ENCODE measurements at places on chromosomes 6 and 20.

GRCh38 chr6:161242113-161242512, 31.7 kb downstream of the AGPAT4 start:
- DNase-seq, result no peak

DNA sequence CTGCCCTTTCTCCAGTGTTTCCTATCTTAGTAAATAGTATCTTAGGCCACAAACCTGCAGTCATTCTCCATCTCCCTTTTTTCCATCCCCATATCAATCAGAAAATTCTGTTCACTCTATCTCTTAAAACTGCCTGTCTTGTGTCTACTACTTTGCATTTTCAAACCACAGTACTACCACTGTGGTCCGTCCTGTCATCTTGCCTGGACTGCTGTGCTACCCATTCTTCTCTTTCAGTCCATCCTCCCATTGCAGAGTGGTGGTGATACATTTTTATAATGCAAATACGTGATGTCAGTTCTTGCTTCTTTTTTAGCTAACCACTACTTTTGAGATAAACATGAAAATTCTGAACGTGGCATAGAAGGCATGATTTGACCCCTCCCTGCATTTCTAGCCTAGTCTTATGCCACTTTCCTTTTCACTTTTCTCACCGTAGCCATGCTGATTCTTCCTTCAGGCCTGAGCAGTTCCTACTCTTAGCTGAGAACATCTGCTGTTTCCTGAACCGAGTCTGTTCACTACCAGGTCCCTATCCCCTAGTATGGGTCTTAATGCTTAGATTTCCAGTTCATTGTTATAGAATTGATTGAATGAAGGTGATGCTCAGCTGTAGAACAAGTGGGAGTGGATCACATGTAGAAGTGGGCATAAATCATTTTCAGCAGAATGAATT, 13.8 kb downstream of the TBPL1 start:
- DNase-seq, result no peak

- DNase-seq, result no peak
Observed at GRCh38 chr6:78589436-78589835, 277.9 kb upstream of the IRAK1BP1 start.

DNA sequence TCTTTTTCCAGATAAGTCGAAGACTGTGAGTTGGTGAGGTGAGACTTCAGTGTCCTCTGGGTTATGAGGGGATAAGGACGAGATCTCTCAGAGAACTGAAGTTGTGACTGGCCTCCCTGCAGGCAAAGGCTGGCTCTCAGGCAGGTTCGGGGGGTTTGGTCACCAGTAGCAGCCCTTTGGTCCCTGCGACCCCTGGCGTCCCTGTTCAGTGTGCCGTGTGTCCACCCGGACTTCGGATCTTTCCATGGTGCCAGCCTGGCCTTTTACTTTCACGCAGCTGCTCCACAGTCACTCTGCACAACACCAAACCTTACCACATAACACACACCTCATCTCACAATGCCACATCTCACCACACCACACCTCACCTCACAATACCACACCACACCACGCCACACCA, 131.9 kb downstream of the ERMARD start:
- DNase-seq, result no peak

GRCh38 chr6:19052219-19052618, 665.1 kb downstream of the RNF144B start:
- DNase-seq, result no peak

DNA sequence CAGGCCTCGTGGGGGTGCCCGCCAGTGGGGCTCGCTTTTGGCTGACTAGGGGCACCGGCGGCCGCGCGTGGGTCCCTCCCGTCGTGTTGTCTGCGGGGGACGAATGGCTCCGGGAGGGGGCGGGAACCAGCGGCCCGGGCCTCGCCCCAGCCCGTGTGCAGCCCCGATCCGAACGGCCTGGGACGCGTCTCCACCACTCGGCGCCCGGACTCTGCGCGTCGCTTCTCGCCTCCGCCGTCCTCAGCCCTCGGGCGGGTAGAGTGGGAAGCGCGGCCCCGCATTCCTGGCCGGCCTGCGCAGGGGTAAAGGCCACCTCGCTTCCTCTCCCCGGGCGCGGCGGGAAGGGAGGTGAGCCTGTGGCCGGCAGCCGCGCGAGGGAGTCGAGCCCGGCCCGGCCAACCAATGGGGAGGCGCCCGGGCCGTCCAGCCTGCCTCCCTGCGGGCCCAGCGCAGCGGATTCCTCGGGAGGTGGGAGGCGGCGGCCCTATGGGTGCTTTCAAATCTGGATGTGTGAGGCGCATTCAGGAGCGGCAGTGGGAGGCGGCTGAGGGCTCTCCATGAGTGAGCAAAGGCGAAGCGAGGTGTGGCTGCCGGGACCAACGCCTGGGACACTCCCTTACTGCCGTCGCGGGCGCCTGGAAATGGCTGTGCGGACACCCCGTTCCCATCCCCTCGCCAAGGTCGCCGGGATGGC, 1.1 kb upstream of the ZBTB46 start:
- DNase-seq, result no peak

DNA sequence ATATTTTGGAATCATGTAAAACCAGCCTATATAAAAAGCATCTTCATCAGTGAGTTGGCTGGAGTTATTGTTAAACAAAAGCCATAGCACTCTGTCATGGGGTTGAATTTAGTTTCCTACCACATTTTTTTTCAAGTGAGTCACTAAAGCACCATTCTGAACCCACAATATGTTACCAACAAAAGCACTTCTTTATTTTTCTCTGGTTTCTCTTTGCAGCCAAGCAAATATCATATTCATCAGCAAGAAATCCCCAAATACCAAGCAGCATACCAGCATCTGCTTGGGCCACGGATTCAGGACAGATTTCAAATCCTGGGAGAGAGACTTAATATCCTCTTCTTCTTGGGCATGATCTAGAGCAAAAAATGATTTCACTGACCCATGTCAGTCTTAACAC, 441.4 kb downstream of the BCKDHB start:
- DNase-seq, result no peak

GRCh38 chr20:63377256-63377941, 16.2 kb upstream of the CHRNA4 start:
- no peak for DNase-seq

GRCh38 chr20:58629215-58629580, 21.9 kb upstream of the STX16 start:
- DNase-seq, result no peak

DNA sequence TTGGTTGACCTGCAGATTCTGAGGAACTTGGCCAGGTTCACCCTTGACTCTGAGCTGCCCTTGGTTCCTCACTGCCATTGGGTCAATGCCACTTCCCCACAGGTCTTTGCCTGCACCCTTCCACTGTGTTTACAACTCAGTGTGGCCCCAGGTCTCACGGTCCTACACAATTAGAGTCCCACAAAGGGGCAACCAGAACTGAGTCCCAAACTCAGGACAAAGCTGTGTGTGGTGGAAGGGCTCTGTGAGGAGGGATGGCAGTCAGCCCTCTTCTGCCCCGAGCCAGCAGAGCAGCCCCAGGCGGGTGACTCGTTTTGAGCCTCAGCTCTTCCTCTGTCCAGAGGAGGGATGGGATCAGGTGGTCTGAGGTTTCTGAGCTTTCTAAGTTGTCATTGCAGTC, 69.5 kb downstream of the NPEPL1 start:
- no peak for DNase-seq

Data from stimulated activated CD4-positive, alpha-beta T cell treated with anti-CD3 and anti-CD28 coated beads, TNF-alpha, amount 100 ng/mL, for 4 hours (primary cell).